ENCODE measurements at places on chromosomes 4 and X.
A peak's percentile ranks its signal among the peaks of the same experiment; 100 is the strongest.

DNA sequence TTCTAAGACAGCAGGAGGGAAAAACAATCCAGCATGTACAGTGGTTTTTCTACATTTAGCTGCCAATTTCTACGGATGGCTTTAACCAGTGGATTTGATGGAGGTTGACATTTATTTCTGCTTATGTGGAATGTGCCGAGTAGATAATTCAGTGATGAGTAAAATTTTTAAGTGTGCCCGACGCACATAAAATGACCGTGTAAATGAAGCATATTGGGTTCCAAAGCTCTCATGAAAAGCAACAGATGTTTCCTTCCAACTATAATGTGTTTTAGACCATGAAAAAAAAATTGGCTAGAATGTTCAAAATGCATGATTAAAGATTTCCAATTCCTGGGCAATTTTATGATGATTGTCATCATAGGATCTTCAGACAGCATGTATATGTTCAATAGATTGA is 14.1 kb downstream of the INPP4B start:
- no peak for DNase-seq

- no peak for DNase-seq
Observed at GRCh38 chr4:14844061-14844460, 158.2 kb upstream of the CPEB2 start.

DNA sequence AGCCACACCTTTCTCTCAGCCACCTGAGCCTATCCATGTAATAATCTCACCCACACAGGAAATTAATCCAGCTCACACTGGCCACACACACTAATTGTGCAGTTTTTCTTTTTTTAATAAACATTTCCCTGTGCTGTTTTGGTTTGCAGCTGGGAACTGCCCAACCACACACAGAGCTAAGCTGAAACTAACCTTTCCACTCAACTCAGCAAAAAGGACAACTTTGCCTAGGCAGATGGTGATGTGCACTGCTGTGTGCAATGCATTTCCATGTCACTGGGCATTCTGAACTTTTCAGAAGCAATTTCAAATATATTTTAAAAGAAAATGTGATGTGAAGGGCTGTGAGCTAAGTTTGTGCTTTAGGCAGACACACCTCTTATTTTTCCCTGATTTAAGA is 70.0 kb upstream of the TLL1 start:
- DNase-seq = no peak

DNA sequence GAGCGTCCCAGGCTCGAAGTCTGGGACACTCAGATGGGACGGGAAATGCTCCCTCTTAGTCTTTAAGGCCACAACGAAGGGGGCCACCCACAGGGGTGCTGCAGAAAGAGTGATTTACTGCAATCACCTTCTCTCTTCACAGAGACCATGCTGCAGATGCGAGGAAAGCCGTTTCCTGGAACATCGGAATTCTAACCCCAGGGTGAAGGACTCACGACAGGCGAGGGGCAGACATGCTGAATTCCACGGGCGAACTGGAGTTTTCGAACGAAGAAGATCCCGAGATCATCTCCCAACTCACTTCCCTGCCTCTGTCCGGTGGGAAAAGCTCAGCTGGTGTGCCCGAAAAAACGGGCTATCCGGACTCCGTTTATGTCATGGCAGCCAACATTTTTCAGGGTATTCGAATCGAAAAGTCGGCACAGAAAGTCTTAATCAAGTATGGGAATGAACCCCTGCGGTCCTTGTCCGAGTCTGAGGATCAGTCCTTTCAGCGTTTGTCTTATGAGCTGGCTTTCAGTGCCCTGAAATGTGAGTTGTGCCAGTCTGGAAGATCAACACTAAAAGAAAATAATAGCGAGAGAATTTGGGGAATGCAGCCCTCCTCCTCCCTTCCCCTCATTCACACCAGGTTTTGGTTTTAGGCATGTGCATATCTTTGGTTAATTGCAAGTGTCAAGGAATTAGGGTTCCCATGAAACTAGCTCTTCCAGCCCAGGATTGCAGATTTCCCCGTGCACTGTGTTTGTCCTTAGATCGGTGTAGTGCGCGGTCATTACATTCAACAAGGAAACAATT is 905 bp downstream of the NSUN7 start:
- DNase-seq = peak; percentile 2

Measured in myocyte (in vitro differentiated cells).